SHP77 treated with DMSO at 0.1 percent for 48 hours (cell line): ENCODE measurements at places on chromosomes 1 and 21.

GRCh38 chr1:220521778-220522177 lies 6.2 kb upstream of the MARK1 start:
- DNase-seq: peak; percentile 69

- DNase-seq: peak; percentile 89
These were observed 1.4 kb downstream of the KIAA0319L start for GRCh38 chr1:35555601-35556477.

DNA sequence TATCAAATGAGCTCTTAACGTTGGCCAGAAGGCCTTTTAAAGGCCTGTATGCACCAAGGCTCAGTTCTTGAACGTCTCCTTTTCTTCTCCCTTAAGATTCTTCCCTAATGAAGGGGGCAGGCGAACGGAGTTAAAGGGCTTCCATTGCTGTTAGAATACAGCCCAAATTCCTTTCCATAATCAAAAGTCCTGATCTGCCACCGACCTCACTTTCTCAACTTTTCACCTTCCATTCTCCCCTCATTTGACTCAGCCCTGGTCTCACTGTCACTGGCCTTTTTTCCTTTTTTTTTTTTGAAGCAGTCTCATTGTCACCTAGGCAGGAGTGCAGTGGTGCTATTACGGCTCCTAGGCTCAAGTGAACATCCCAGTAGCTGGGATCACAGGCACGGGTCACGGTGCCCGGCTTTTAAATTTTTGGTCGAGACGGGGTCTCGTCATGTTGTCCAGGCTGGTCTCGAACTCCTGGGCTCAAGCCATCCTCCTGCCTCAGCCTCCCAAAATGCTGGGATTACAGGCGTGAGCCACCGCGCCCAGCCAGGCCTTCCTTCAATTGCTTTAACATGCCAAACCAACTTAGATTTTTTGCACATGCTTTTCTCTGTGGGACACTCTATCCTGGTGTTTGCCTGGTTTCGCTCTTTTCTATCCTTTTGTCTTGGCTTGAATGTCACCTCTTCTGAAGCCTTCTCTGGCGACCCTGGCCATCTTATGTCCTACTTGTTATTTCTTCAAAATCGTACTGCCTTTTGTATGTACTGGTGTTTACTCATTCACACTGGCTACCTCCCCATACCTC lies 612 bp upstream of the CMPK1 start:
- no peak for DNase-seq

GRCh38 chr1:65503427-65503826 lies 83.0 kb downstream of the LEPR start:
- no peak for DNase-seq

DNA sequence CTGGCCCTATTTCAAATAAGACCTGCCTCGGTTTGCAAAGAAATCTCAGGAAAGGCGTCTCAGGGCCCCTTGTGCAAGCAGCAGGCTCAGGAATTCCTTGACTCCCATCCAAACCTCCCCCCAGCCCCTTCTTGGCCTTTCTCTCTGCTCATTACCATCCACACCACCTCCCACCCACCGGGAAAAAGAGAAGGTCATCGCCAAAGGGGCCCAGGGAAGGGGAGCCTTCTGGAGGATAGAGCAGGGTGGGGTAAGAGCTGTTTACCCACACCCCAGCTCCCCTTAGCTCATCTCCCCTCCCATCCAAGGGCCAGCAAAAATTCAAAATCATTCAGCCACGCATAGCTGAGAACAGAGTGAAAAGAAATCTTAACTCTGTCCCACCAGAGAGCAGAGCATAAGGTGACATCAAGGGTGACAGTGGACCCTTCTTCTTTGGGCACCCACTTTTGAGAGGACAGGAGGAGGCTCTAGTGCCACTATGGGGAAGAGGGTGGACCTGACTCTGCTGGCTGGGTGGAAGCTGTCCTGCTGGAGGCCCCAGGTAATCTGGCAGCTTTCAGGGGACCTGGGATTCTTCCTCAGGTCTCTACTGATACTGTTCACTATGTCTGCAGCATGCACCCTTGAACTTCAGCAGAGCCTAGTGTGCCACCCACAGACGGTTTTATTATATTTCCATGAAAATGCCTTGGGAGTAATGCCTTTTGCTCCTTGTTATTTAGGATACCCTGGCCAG lies 3.9 kb upstream of the WNT2B start:
- no peak for DNase-seq

DNA sequence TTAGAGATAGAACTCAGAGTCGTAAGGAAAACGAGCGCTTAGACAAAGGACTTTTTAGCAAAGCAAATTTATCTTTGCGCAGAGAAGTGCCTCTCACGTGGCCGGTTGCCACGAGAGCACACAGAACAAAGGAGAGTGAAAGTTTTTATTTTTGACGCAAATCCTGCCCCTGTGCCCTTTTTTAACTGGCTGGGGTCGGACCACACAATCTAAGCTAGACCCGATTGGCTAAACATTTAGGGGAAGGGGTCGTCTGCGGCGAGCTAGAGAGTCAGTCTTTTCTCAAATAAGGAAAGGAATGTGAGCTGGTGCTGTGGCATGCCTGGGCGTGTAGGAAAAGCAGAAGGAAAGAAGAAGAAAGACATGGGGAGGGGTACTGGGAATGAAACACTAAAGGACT lies 2.4 kb downstream of the KRTAP10-2 start:
- DNase-seq: no peak
